ENCODE measurements at places on chromosomes 1 and 21.

- DNase-seq = no peak
Measured at GRCh38 chr1:56867491-56867890, 12.9 kb downstream of the C8A start.

- no peak for DNase-seq
Measured at GRCh38 chr1:1202831-1203560, 3.4 kb downstream of the TNFRSF18 start.

- DNase-seq = no peak
Measured at GRCh38 chr1:26740952-26741351, 45.1 kb downstream of the ARID1A start.

- DNase-seq = no peak
Measured at GRCh38 chr1:111392460-111392945, 35.0 kb downstream of the OVGP1 start.

- DNase-seq = no peak
Measured at GRCh38 chr1:29271724-29272123, 35.4 kb downstream of the PTPRU start.

- no peak for DNase-seq
Measured at GRCh38 chr1:53661496-53661895, 77.5 kb downstream of the GLIS1 start.

DNA sequence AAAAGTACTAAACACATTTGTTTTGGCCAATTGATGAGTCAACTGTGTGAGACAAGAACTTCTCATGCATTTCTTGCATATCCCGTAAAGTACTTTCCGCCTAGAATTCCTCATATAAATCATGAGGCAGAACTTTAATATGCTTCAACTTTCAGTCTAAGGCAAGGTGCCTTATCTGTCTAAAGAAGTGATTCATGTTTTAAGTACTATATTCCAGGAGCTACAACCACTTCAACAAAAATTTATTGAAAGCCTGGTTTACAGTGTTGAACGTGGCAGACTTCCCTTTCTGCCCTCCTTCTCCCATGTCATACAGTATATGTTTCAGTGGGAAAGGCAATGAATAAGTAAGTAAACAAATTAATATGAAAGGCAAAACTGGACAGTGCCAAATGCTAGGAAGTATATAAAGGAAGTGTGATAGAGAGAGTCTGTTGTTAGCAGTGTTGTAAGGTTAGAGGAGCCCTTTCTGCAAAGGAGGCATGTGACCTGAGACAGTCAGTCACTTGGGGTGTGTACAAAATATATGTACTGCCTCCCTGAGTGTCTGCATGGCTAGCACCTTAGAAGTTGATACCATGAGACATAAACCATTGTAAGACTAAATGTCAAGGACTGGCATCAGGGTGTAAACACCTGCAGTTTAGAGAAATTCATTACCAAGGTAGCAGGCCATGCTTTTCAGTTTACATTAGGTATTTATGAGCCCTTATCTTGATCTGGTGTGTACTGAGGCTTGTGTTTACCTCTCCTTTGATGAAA, 362.2 kb downstream of the SRGAP2C start:
- no peak for DNase-seq

GRCh38 chr1:165369255-165369848, 12.8 kb upstream of the LMX1A start:
- peak; percentile 4 for DNase-seq

DNA sequence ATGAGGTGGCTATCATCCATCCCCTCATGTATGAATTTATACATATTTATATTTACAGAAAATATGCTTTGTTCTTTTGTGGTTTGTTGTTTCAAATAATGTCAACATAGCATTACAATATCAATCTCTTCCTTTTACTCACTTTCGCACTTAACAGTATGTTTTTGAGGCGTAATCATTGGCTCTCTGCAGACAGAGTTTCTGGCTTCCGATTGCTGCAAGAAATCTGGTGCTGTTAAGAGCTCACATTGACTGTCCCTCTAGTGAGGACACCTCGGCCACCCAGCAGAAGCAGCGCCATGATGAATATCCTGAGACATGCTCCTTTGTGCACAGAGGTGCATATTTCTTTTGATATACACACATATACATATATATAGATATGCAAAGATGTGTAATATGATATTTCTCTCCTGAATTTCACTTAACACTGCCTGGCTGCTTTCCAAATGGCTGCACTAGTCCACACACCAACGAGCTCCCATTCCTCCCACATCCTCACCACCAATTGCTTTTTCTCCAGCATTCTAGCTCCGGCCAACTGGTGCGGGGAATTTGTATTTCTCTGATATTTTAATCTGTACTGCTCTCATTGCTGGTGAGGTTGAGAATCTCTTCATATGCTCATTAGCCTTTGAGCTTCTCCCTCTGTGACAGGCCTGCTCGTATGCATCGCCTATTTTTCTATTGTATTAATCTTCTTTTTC, 248.4 kb downstream of the SIPA1L2 start:
- no peak for DNase-seq

- no peak for DNase-seq
Measured at GRCh38 chr1:186042230-186042629, 308.0 kb downstream of the HMCN1 start.

- no peak for DNase-seq
Measured at GRCh38 chr1:117286145-117286544, 75.4 kb upstream of the VTCN1 start.
